Aorta (tissue), 5 donors: ENCODE measurements at places on chromosomes 2 and 18. TPM values are rescaled to one million over a fixed set of nuclear protein-coding genes. Genes with fewer than 3 reads are reported as not detected.

Gene DES
- 282 TPM for total RNA-seq

GRCh38 chr18:22514655-22515054, 96.9 kb upstream of the CTAGE1 start:
- no peaks in the 10 kb centered on the region for H3K27me3 ChIP-seq
- DNase-seq = no peak
- no peak overlapping the region for H3K27ac ChIP-seq
- H3K4me1 ChIP-seq = no peaks in the 10 kb centered on the region
- H3K4me3 ChIP-seq = no peak overlapping the region

- H3K27ac ChIP-seq = peak overlapping the region; percentile 50
- no peaks in the 10 kb centered on the region for H3K27me3 ChIP-seq
- no peaks in the 10 kb centered on the region for H3K36me3 ChIP-seq
- no peak overlapping the region for H3K4me3 ChIP-seq
- DNase-seq = no peak
- H3K4me1 ChIP-seq = peaks cover 6% of the 10 kb centered on the region
Observed at GRCh38 chr2:191358325-191359025, 113.3 kb downstream of the MYO1B start.

Gene SPR
- 16.1 TPM for total RNA-seq

DNA sequence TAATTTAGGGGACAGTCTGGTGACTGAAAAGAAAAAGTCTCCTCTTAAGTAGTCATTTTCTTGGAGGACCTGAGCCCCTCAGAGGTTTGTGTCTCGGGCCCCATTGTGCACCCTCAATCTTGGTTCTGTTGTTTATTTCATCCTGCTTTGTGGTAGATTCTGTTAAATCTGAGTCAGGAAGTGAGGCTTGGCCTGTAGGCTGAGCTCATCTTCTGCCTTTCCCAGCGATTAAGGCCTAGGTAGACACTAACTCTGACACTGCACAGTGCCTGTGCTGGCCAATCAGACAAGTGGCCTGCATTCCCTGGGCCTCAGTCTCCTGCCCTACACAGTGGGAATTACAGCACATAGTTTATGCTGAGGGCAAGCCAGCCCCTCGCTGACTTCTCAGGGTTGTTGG, 80.2 kb downstream of the CTIF start:
- H3K36me3 ChIP-seq = no peaks in the 10 kb centered on the region
- H3K4me1 ChIP-seq = peaks cover 2% of the 10 kb centered on the region
- H3K27ac ChIP-seq = no peak overlapping the region
- no peak for DNase-seq

Gene MRPL19
- total RNA-seq = 33.2 TPM

Gene RAB17
- 3.7 TPM for total RNA-seq

- peaks cover 6% of the 10 kb centered on the region for H3K4me1 ChIP-seq
- H3K27me3 ChIP-seq = no peaks in the 10 kb centered on the region
- no peaks in the 10 kb centered on the region for H3K36me3 ChIP-seq
- DNase-seq = no peak
Observed at GRCh38 chr2:30358351-30358750, 88.7 kb upstream of the LCLAT1 start.

GRCh38 chr2:231033147-231034132, 3.9 kb upstream of the C2orf72 start:
- H3K27me3 ChIP-seq = no peaks in the 10 kb centered on the region
- H3K36me3 ChIP-seq = no peaks in the 10 kb centered on the region
- no peak overlapping the region for H3K27ac ChIP-seq

GRCh38 chr2:69559442-69560146, 83.9 kb downstream of the AAK1 start:
- peaks cover 4% of the 10 kb centered on the region for H3K4me1 ChIP-seq
- no peak overlapping the region for H3K27ac ChIP-seq
- H3K4me3 ChIP-seq = no peak overlapping the region
- no peaks in the 10 kb centered on the region for H3K27me3 ChIP-seq
- H3K36me3 ChIP-seq = no peaks in the 10 kb centered on the region
